ENCODE measurements at places on chromosomes 1 and 21. TPM values are rescaled to one million over a fixed set of nuclear protein-coding genes. Genes with fewer than 3 reads are reported as not detected.

The RGS7 gene
- total RNA-seq, result not detected

The CR1 gene
- 43.0 TPM for total RNA-seq

The FGR gene
- 2.0 TPM for total RNA-seq

The NBPF4 gene
- total RNA-seq, result not detected

The WNT4 gene
- 0.07 TPM for total RNA-seq

The ACKR1 gene
- 19.1 TPM for total RNA-seq

The OPRD1 gene
- total RNA-seq, result not detected

The ERICH3 gene
- total RNA-seq, result not detected

The RXFP4 gene
- total RNA-seq, result not detected

The OR2T2 gene
- not detected for total RNA-seq

The C1QTNF12 gene
- total RNA-seq, result 0.85 TPM

The SLC5A9 gene
- total RNA-seq, result 0.35 TPM

The NEXN gene
- total RNA-seq, result 470 TPM

The SLC25A44 gene
- total RNA-seq, result 17.1 TPM

The GABRD gene
- 0.21 TPM for total RNA-seq

The TEDDM1 gene
- total RNA-seq, result not detected

The WDR64 gene
- total RNA-seq, result not detected

The TNFSF4 gene
- 0.67 TPM for total RNA-seq

The BMP8A gene
- total RNA-seq, result 2.4 TPM

The LINGO4 gene
- total RNA-seq, result 0.37 TPM

The NR1I3 gene
- total RNA-seq, result not detected

The TNFRSF18 gene
- 0.77 TPM for total RNA-seq

The RGS5 gene
- 199 TPM for total RNA-seq

The GREM2 gene
- not detected for total RNA-seq
